ENCODE measurements at places on chromosomes 2 and 18.
A peak's percentile ranks its signal among the peaks of the same experiment; 100 is the strongest.

DNA sequence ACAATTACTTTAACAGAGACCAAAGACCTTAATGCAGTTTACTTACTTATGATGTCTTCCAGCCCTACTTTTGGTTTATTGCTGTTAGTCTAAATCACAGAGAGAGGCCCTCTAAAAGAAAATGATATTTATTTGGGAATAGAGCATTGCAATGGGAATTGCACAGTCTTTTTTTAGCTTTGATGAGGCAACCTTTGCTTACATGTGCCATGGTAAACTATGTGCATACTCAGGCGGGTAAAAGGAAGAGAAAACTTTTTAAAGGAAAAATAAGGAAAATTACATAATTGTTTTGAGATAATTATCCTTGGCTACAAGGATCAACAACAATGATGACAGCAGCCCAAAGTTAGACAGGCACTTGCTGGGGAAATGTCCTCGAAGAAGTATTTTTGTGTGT, 78.6 kb downstream of the EFEMP1 start:
- DNase-seq, result no peak

GRCh38 chr2:96404446-96405373, 69.1 kb downstream of the NCAPH start:
- peak; percentile 56 for DNase-seq

- DNase-seq, result peak; percentile 34
Measured at GRCh38 chr18:48328473-48329210, 80.5 kb downstream of the ZBTB7C start.

GRCh38 chr2:42089340-42089925, 41.6 kb downstream of the PKDCC start:
- DNase-seq, result peak; percentile 46

DNA sequence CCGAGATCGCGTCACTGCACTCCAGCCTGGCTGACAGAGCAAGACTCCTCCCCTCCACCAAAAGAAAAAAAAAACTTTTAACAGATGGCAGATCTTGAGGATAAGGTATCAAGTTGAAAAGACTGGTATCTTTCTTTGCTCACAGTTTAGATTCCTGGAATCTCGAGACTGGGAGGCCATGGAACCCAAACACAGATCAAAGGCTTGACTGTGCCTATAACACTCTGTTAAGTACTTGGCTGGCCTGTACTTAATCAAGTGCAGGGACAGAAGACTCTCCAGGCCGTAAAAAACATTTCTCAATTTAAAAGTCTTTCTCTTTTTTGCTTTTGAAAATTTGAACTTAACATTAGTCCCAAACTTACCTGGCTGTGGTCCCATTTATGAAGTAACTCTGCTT, 107.1 kb upstream of the ZNF516 start:
- no peak for DNase-seq

DNA sequence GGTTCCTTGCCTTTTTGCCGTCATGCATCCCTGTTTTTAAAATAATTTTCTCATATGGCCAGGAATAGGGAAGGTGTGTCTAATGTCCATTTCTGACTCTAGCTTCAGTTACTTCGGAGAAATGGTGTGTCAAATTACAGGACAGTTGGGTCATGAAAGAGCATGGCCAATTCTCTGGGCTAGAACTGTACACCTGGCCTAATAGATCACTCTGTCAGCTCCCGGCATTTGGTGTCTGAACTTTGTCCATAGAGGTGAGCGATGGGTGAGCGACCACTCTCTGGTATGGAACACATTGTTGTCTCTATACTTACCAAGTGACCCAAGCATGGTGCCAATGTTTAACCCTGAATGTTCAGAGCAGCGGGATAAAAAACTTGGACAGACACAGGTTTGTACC, 38.3 kb upstream of the ASB18 start:
- DNase-seq, result no peak

- DNase-seq, result no peak
Measured at GRCh38 chr2:8574196-8575037, 107.4 kb upstream of the ID2 start.

DNA sequence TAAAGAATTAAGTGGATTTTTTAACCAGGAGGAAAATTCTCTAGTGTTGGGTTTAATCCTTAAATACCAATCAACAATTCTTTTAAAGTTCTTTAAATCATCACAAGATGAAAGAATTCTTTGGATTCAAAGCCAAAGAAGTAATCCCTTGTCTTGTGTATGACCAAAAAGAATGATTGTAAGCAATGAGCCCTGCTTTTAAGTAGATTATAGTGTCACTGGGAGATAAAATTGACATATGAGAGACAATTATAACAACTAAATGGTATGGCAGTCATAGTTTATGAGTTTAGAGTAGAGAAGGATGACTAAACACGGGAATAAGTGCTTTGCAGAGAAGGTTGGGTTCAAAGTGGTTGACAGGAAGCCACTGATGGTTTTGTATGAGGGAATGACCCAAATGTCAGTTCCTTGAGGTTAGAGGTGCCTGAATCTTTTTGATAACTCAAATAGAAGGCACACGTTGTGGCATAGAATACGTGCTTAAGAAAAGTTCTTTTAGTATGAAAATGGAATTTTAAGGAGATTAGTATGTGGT, 199.6 kb upstream of the TCF4 start:
- no peak for DNase-seq

GRCh38 chr18:12038082-12038638, 55.5 kb upstream of the ANKRD62 start:
- no peak for DNase-seq

DNA sequence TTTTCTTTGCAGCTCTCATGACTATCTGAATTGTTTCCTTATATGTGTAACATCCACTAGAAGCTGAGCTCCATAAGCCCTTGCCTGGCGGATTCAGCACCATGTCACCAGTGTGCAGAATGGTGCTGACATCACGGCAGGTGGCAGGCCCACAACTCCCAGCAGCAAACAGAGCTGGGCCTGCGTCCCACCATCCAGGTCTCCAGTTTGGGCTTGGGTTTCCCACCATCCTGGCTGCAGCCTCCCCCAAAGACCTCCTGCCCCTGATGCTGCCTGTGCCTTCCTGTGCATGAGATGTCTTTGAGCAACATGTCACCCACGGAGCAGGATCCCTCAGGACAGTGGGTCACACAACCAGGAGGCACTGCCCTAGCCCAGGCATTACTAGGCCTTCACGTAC, 113.1 kb downstream of the TNS1 start:
- DNase-seq, result no peak

All from MG63 (cell line).